GM12878 (cell line): ENCODE measurements at places on chromosomes 5 and 9. TPM values are rescaled to one million over a fixed set of nuclear protein-coding genes. Genes with fewer than 3 reads are reported as not detected.

- H3K27ac ChIP-seq = no peak overlapping the region
- H3K27me3 ChIP-seq = no peaks in the 10 kb centered on the region
- no peak for DNase-seq
- H3K4me3 ChIP-seq = no peak overlapping the region
- H3K4me1 ChIP-seq = peaks cover 23% of the 10 kb centered on the region
These were observed 14.2 kb upstream of the IRF1 start for GRCh38 chr5:132504746-132505145.

- H3K27me3 ChIP-seq = no peaks in the 10 kb centered on the region
- DNase-seq = no peak
- no peaks in the 10 kb centered on the region for H3K4me1 ChIP-seq
- no peak overlapping the region for H3K4me3 ChIP-seq
- H3K27ac ChIP-seq = no peak overlapping the region
- no peaks in the 10 kb centered on the region for H3K36me3 ChIP-seq
These were observed 694.5 kb downstream of the TLE1 start for GRCh38 chr9:80994892-80995291.

- H3K27ac ChIP-seq = no peak overlapping the region
- DNase-seq = no peak
- no peaks in the 10 kb centered on the region for H3K4me1 ChIP-seq
- no peaks in the 10 kb centered on the region; the same call in 1 of the 2 replicates for H3K27me3 ChIP-seq
- H3K4me3 ChIP-seq = no peak overlapping the region
- H3K36me3 ChIP-seq = no peaks in the 10 kb centered on the region
These were observed 58.1 kb upstream of the KLF9 start for GRCh38 chr9:70472268-70473249.

The IL5 gene
- not detected in 2 replicates for polyA plus RNA-seq

The SPAAR gene
- not detected in 2 replicates for polyA plus RNA-seq

The DNAJC21 gene
- 11.0 and 11.6 TPM in 2 replicates for polyA plus RNA-seq

The GKAP1 gene
- 4.4 and 4.9 TPM in 2 replicates for polyA plus RNA-seq

The CDHR2 gene
- polyA plus RNA-seq = 0.37 TPM in 1 of 2 replicates, not detected in the other
